Mesenchymal stem cell (in vitro differentiated cells and primary cell): ENCODE measurements at places on chromosomes 12 and 14.
A peak's percentile ranks its signal among the peaks of the same experiment; 100 is the strongest.

DNA sequence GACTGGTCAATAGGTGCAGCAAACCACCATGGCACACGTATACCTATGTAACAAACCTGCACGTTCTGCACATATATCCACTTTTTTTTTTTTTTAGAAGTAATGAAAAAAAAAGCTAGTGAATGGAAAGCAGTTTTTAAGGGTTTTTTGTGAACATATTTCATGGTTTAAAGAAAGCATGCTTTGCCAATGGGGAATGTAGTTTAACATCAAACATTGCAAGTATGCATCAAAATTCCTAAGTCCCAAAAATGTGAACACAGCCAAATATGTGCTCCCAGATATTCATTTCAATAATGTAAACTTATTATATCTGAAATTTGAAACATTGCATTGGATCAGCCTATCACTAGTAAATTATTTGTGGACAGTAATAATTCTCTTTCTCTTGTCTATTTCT is 710.4 kb upstream of the FLRT2 start:
- H3K27me3 ChIP-seq, result no peaks in the 10 kb centered on the region
- H3K36me3 ChIP-seq, result no peaks in the 10 kb centered on the region
- no peak overlapping the region for H3K4me3 ChIP-seq
- no peak overlapping the region for H3K27ac ChIP-seq
- no peaks in the 10 kb centered on the region for H3K4me1 ChIP-seq
- DNase-seq, result no peak

DNA sequence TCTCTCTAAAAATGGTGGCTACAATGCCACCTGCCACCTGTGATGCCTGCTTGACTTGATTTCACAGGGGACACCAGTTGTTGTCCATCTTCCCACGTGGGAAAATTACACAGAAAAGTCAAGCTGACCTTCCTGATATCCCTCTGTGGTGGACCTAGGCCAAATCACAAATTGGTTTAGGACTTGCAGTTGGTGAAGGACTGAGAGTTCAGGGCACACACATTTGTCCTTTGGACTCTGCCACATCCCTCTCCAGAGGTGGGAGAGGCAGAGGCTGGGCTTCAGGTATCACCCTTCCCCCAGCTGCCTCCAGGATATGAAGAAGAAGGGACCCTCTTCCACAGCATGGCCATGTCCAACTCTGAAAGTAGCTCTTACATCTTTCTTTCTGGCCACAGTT is 55.6 kb upstream of the NOS1 start:
- H3K36me3 ChIP-seq, result no peaks in the 10 kb centered on the region
- H3K4me3 ChIP-seq, result no peak overlapping the region
- DNase-seq, result no peak
- H3K27me3 ChIP-seq, result peaks cover 47% of the 10 kb centered on the region
- H3K4me1 ChIP-seq, result no peaks in the 10 kb centered on the region
- H3K27ac ChIP-seq, result no peak overlapping the region

DNA sequence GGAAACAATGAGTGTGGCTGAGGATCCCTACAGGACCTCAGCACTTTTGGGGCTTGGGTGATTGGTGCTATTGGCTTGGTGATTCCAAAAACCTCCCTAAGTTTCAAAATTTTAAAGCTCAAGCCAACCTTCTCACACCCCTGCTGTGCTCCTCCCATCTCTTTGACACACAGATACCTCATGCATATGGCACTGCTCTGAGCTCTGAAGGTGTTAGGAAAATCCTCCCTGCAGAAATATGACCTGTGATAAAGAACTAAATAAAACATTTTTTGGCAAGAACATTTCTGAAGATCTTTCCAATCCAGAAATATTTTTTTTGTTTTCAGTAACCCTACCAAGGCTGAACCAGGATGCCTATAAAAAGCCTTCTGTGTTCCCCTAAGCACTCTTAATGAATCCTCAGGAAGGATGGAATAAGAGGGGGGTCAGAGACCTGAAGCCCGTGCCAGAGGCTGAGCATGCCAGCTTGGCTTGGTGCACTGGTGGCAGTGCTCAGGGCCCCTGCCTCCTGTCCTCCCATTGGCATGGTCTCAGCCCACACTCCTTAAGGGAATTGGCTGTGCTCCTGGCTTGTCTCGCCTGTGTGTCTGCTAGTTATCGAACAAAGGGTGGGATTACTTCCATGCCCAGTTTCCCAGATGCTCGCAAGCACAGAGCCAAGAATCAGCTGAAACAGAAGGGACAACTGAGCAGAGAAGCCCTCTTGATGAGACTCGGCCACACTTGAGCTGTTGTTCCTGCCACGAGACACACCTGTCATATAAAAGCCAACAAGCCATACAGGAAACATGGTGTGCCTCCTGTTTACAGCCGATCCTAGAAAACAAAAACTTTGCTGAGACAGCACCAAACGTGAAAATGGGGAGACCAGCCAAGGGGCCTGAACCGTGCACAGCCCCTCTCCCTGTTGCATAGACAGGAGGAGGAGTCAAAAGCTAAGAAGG is 132.7 kb upstream of the EEA1 start:
- H3K4me3 ChIP-seq, result no peak overlapping the region
- H3K27me3 ChIP-seq, result peaks cover 33% of the 10 kb centered on the region
- H3K36me3 ChIP-seq, result no peaks in the 10 kb centered on the region

DNA sequence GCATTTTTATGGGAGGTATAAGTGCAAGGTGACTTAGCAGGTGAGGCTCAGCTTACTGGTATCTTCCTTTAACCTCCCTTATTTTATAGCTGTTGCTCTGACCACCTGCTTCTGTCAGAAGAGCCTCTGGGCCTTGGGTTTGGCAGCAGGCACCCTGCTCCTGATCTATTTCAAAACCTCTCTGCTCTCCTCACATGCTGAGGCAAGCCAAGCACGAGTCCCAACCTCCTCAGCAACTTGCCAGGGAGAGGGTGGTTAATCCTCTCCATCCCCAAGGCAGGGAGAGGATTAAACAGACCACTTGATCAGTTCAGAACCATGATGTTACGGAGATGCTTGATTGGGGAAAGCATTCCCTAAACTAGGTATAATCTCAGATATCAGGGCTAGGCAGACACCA is 5.4 kb downstream of the PLEKHH1 start:
- no peaks in the 10 kb centered on the region for H3K36me3 ChIP-seq
- H3K4me1 ChIP-seq, result peaks cover 3% of the 10 kb centered on the region
- no peak overlapping the region for H3K27ac ChIP-seq
- no peak for DNase-seq
- no peaks in the 10 kb centered on the region for H3K27me3 ChIP-seq

DNA sequence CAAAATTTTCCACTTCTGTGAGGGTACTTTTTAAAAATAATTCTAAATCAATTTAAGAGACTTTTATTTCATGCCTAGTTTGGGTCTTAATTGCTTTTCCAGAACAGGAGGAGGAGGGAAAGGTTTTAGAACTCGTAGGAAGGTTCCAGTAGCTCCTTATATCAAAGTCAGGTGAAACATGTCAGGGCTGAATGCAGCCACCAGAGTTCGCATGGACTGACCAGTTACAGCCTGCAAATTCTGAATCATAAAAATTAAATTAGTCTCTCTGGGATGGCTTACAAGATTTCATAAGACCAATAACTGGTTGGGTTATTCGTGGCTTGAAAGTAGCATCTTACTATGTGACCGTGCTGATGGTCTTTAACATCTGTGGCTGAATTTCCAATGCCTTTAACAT is 397 bp downstream of the BDKRB1 start:
- no peak for DNase-seq
- no peak overlapping the region for H3K4me3 ChIP-seq
- no peaks in the 10 kb centered on the region for H3K27me3 ChIP-seq
- peaks cover 21% of the 10 kb centered on the region for H3K4me1 ChIP-seq

- no peak for DNase-seq
- H3K27me3 ChIP-seq, result no peaks in the 10 kb centered on the region
- H3K4me1 ChIP-seq, result no peaks in the 10 kb centered on the region
- H3K36me3 ChIP-seq, result no peaks in the 10 kb centered on the region
- H3K27ac ChIP-seq, result no peak overlapping the region
Measured at GRCh38 chr12:73361864-73362230, 1089.7 kb downstream of the TRHDE start.

GRCh38 chr12:80183939-80184338 is 84.6 kb downstream of the OTOGL start:
- peaks cover 2% of the 10 kb centered on the region for H3K4me1 ChIP-seq
- no peak overlapping the region for H3K4me3 ChIP-seq
- no peak overlapping the region for H3K27ac ChIP-seq
- no peaks in the 10 kb centered on the region for H3K36me3 ChIP-seq
- peak; percentile 77 for DNase-seq

GRCh38 chr12:127494961-127495915 is 771.7 kb upstream of the TMEM132C start:
- H3K27ac ChIP-seq, result no peak overlapping the region
- DNase-seq, result no peak
- H3K4me1 ChIP-seq, result no peaks in the 10 kb centered on the region
- no peak overlapping the region for H3K4me3 ChIP-seq

- H3K27ac ChIP-seq, result peak overlapping the region; percentile 21
- DNase-seq, result peak; percentile 92
- H3K4me1 ChIP-seq, result no peaks in the 10 kb centered on the region
Measured at GRCh38 chr12:32051511-32052211, 55.0 kb upstream of the BICD1 start.
